Endothelial cell of umbilical vein (primary cell): ENCODE measurements at places on chromosomes 12 and 14. TPM values are rescaled to one million over a fixed set of nuclear protein-coding genes. Genes with fewer than 3 reads are reported as not detected.

DNA sequence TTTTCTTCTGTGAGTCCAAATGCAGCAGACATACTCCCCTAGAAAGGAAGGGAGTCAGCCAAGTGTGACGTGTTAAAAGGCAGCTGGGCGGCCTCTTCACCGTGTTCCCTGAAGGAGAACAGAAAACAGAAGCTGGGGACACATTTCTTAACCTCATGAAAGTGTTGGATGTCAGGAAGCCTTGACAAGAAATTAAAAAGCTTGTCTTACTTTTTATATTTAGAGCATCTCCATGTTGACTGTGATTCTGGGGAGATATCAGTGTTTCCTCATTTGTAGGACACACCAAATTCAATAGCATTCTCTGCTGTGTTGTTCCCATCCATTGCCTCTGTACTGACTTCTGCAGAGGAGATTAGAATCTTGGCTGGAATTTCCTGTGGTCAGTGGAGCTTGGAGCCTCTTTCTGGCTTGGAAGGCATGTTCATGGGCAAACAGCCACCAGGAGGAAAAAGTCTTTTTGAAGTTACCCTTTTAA is 93.7 kb downstream of the RMST start:
- DNase-seq: peak; percentile 73
- peak overlapping the region; percentile 52 for H3K27ac ChIP-seq
- H3K36me3 ChIP-seq: no peaks in the 10 kb centered on the region
- H3K27me3 ChIP-seq: no peaks in the 10 kb centered on the region
- peaks cover 9% of the 10 kb centered on the region for H3K4me1 ChIP-seq

DNA sequence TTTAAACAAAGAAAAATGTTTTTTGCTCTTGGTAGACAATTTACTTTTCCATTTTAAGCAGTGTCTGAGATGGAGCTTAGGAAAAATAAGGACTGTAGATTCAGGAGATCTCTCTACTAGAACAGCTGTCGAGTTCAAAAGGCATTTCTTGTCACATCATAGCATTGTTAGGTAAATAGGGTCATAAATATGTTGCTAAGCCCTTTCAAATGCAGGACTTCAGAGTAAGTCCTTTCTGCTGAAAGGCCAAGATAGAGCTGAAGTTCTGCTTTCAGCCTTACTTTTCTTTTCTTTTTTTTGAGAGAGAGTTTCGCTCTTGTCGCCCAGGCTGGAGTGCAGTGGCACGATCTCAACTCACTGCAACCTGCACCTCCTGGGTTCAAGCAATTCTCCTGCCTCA is 98.2 kb downstream of the SYNE2 start:
- H3K36me3 ChIP-seq: no peaks in the 10 kb centered on the region
- no peak overlapping the region for H3K27ac ChIP-seq
- no peaks in the 10 kb centered on the region for H3K27me3 ChIP-seq
- H3K4me3 ChIP-seq: no peak overlapping the region
- no peak for DNase-seq
- peaks cover 14% of the 10 kb centered on the region for H3K4me1 ChIP-seq

DNA sequence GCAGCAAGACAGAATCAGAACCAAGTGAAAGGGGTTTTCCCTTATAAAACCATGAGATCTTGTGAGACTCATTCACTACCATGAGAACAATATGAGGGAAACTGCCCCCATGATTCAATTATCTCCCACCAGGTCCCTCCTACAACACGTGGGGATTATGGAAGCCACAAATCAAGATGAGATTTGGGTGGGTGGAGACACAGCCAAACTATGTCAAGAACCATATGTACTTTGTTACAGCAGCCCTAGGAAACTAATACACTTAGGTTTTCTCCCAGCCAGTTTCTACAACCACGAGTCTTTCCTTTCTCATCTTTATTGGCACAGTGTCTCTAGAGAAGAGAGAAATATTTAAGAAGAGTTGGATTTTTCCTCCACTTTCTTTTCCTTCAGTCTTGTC is 72.6 kb downstream of the BTG1 start:
- no peak overlapping the region for H3K27ac ChIP-seq
- no peak for DNase-seq
- H3K36me3 ChIP-seq: no peaks in the 10 kb centered on the region
- H3K4me3 ChIP-seq: no peak overlapping the region

GRCh38 chr12:56193025-56193578 is 3.8 kb upstream of the SMARCC2 start:
- H3K27ac ChIP-seq: no peak overlapping the region
- peak; percentile 85 for DNase-seq
- no peaks in the 10 kb centered on the region for H3K27me3 ChIP-seq
- no peak overlapping the region for H3K4me3 ChIP-seq

DNA sequence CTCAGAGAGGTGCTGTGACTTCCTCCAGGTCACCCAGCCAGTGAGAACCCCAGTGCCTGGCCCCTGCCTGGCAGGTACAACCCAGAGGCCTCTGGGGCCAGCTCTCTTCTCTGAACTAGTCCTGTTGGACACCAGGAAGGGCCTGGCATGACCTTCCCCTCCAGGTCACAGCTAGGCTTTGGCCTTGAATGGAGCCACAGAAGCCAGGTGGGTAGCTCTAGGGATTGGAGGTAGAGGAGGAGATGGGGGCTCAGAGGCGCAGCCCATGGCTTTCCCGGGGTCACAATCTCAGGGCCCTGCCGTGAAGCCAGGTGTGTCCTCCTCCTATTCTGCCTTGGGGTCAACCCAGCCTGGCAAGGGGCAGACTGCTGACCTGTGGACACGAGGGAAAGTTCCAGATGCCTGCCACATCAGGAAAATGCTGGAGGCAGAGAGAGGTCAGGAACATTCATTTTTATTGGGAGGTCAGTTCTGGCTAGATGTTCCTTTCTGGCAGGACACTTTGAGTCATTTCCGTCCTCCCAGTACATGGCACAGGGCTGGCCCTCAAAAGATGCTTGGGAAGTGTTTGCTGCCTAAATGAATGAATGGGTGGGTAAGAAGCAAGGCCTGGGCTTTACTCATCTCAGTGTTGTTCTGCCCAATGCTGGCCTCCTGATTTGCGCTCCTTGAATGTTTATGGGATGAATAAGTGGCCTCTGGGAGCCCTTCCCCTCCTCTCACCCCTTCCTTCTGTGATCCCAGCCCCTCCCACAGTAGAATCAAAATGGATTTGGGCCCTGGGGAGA is 25.4 kb downstream of the FAM222A start:
- H3K4me3 ChIP-seq: no peak overlapping the region
- H3K4me1 ChIP-seq: peaks cover 8% of the 10 kb centered on the region
- H3K27ac ChIP-seq: no peak overlapping the region
- no peak for DNase-seq

- peaks cover 7% of the 10 kb centered on the region for H3K27me3 ChIP-seq
- H3K27ac ChIP-seq: no peak overlapping the region
- no peak for DNase-seq
- no peaks in the 10 kb centered on the region for H3K36me3 ChIP-seq
- H3K4me1 ChIP-seq: no peaks in the 10 kb centered on the region
- H3K4me3 ChIP-seq: no peak overlapping the region
Measured at GRCh38 chr14:20559461-20559904, 1.4 kb downstream of the RNASE9 start.

- H3K4me1 ChIP-seq: no peaks in the 10 kb centered on the region
- no peak overlapping the region for H3K27ac ChIP-seq
- no peaks in the 10 kb centered on the region for H3K27me3 ChIP-seq
- no peak for DNase-seq
- H3K4me3 ChIP-seq: no peak overlapping the region
- no peaks in the 10 kb centered on the region for H3K36me3 ChIP-seq
Measured at GRCh38 chr12:72699362-72699761, 427.2 kb downstream of the TRHDE start.

GRCh38 chr12:124626971-124627411 is 59.6 kb upstream of the NCOR2 start:
- H3K4me3 ChIP-seq: no peak overlapping the region
- H3K27ac ChIP-seq: peak overlapping the region; percentile 58
- H3K36me3 ChIP-seq: no peaks in the 10 kb centered on the region
- H3K4me1 ChIP-seq: peaks cover 21% of the 10 kb centered on the region
- H3K27me3 ChIP-seq: no peaks in the 10 kb centered on the region

DNA sequence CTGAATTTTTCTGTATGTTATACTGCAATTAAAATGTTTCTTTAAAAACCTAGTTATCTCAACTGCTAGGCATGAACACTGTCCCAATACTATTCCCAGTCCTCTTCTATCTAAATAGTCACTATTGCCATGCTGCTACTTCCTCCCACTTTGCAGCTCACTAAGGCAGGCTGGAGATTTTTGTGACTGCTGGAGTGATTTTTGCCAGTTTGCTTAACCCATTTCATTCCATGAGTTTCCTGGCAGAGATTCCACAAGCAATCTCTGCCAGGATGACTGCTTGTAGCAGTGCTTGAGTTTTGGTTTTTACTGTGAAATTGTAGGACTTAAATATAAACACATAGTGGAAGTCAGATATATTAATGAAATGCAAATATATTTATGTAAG is 80.8 kb downstream of the BHLHE41 start:
- H3K36me3 ChIP-seq: no peaks in the 10 kb centered on the region
- no peaks in the 10 kb centered on the region for H3K27me3 ChIP-seq
- peaks cover 4% of the 10 kb centered on the region for H3K4me1 ChIP-seq

GRCh38 chr12:75452675-75453330 is 27.8 kb upstream of the GLIPR1 start:
- H3K27ac ChIP-seq: no peak overlapping the region
- peaks cover 4% of the 10 kb centered on the region for H3K27me3 ChIP-seq
- DNase-seq: no peak
- no peaks in the 10 kb centered on the region for H3K36me3 ChIP-seq
- H3K4me3 ChIP-seq: no peak overlapping the region
- H3K4me1 ChIP-seq: no peaks in the 10 kb centered on the region

DNA sequence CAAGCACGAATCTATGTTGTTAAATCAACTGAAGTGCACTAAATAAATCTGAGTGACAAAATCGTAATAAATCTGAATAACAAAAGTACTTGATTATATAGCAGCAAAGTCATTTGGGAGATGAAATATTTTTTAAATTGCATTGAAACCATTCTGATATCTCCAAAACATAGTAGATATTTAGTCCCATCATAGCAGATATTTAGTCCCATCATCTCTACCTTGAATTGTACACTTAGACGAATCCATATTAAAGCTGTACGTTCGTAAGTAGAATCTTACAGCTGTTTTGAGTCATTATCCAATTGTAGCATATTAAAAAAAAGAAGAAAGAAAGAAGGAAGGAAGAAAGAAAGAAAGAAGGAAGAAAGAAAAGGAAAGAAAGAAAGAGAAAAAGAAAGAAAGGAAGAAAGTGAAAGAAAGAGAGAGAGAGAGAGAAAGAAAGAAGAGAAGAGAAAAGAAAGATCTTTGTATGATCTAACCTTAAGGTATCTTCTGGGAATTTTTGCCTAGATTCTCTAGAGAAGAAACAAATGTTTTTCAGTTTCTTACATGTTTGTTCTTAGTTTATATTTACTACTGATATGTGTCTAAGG is 2.6 kb downstream of the DCN start:
- H3K4me1 ChIP-seq: peaks cover 10% of the 10 kb centered on the region
- no peaks in the 10 kb centered on the region for H3K27me3 ChIP-seq
- H3K4me3 ChIP-seq: no peak overlapping the region
- H3K36me3 ChIP-seq: no peaks in the 10 kb centered on the region

DNA sequence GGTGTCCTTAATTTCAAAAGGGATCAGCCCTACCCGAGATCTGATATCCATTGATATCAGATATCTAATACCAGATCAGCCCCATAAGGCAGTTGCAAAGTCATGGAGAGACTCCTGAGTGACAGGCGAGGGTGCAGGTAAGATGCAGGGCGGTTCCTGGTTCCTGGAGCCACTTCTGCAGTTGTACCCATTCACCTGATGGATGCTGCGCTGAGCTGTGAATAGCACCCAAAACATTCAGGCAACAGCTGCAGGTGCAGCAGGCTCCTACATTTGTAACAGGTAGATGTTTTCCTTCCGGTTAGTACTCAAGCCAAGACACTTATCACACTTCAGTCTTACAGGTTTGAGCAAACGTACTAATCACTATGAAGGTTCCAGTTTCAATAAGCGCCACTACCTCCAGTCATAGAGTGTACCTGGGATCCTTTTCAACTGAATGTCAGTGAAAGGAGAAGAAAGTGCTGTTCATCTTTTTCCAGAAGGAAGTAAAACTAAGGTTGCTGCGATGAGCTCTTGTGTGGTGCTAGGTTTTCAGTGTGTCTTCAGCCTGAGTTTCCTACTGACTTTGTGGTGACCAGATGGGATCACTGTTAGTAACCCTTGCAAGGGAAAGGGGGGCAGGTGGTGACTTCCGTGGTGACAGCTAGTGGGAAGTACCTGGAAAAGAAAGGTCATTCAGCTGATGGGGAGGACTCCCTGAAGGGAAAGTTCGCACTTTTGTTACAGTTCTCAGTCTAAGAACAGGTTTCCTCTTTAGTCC is 1.9 kb downstream of the ATP6V0A2 start:
- H3K36me3 ChIP-seq: no peaks in the 10 kb centered on the region
- peaks cover 8% of the 10 kb centered on the region for H3K4me1 ChIP-seq

- peak; percentile 37 for DNase-seq
- H3K27ac ChIP-seq: no peak within 1 kb of the TSS
- H3K4me1 ChIP-seq: no peaks in the 10 kb centered on the region
- peaks cover 88% of the 10 kb centered on the region for H3K27me3 ChIP-seq
Measured at GRCh38 chr12:54032627-54033100, at the start of gene HOXC5. Gene HOXC5 (plus strand): TSS chr12:54033050. CDS start chr12:54033123, 73 bp downstream.

DNA sequence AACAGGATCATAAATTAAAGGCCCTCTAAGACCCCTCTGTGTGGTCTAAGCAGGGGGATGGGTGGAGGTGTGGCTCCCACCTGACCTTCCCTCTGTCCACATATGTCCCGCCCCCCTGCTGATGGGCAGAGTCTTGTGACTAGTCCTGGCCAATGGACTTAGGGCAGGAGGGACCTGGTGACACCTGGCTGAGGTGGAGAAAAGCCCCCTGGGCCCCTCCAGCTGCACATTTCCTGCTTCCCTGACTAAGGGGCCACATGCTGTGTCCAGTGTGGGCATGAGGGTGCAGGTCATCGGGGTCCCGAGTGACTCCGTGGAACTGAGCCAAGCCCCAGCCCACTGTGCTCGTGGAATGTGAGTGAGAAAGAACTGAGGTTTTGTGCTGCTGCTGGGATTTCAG is 254.7 kb downstream of the ADGRD1 start:
- no peaks in the 10 kb centered on the region for H3K36me3 ChIP-seq
- no peak overlapping the region for H3K27ac ChIP-seq
- no peak overlapping the region for H3K4me3 ChIP-seq
- no peak for DNase-seq
- no peaks in the 10 kb centered on the region for H3K27me3 ChIP-seq
- no peaks in the 10 kb centered on the region for H3K4me1 ChIP-seq

GRCh38 chr12:113568021-113568420 is 96.3 kb upstream of the LHX5 start:
- H3K27me3 ChIP-seq: no peaks in the 10 kb centered on the region
- H3K4me1 ChIP-seq: no peaks in the 10 kb centered on the region
- H3K4me3 ChIP-seq: no peak overlapping the region
- H3K36me3 ChIP-seq: no peaks in the 10 kb centered on the region
- DNase-seq: no peak

DNA sequence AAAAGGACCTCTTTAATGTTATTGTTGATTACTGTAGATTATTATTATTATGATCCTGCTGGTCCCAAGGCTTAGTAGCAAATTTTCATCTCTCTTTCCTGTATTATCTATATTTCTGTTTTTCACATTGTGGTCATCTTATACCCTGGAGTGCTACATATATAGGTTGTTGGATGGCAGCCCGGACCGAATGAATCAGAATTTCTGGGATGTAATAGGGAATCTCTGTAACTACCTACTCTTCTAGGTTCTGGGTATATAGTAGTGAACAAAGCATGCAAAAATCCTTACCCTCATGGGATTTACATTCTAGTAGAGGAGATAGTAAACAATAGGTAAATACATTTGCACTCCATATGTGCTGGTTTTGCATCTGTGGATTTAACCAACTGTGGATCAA is 31.4 kb downstream of the NUBPL start:
- no peaks in the 10 kb centered on the region for H3K27me3 ChIP-seq
- H3K36me3 ChIP-seq: no peaks in the 10 kb centered on the region
- H3K27ac ChIP-seq: no peak overlapping the region
- DNase-seq: no peak
- H3K4me1 ChIP-seq: no peaks in the 10 kb centered on the region

Gene CLEC2B
- 4.4 and 6.7 TPM in 2 replicates for polyA plus RNA-seq

Gene NKX2-8
- not detected in 2 replicates for polyA plus RNA-seq

Gene POTEM
- not detected in 2 replicates for polyA plus RNA-seq

Gene FANCM
- 2.2 and 2.5 TPM in 2 replicates for polyA plus RNA-seq

Gene ATG101
- 67.5 and 78.4 TPM in 2 replicates for polyA plus RNA-seq
